ENCODE measurements at places on chromosomes 16 and 17.
A peak's percentile ranks its signal among the peaks of the same experiment; 100 is the strongest.

DNA sequence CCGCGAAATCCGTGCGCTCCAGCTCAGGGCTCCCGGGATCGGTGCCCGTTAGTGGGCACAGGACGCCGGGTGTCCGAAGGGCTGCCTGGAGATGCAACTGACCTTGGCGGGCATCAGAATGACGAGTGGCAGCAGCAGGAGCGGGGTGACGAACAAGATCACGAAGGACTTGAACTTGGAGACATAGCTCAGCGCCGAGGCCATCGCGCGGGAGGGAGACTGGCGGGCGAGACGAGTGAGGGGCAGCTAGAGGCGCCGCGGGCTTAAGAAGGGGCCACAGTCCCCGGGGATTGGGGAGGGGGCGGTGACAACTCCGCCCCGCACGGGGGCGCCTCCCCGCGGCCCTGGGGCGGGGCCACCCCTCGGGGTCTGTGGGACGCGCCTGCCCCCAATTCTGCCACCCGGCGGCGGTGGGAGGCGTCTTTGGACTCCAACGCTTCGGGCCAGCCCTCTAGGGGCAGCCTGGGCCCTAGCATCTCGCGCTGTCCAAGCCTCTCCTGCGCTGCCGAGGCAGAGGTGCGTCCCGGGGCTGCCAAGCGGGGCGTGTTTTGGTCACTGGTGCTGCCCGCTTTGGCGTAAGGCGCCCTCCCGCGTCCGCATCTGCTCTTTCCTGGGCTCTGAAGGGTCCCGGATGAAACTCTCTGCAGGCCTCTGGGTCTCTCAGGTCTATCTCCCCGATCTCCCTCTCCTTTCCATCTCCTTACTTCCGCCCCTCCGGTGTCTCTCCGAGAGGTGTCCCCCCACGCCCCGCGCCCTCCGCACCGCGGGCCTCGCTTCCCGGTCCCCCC lies at the start of gene SLC13A5:
Gene SLC13A5 (minus strand): TSS at position 240 of the 788 bp plus-strand sequence. CDS start 36 bp downstream, at position 204.
- DNase-seq = peak; percentile 62

GRCh38 chr16:80002261-80002660 lies 401.7 kb upstream of the MAF start:
- no peak for DNase-seq

DNA sequence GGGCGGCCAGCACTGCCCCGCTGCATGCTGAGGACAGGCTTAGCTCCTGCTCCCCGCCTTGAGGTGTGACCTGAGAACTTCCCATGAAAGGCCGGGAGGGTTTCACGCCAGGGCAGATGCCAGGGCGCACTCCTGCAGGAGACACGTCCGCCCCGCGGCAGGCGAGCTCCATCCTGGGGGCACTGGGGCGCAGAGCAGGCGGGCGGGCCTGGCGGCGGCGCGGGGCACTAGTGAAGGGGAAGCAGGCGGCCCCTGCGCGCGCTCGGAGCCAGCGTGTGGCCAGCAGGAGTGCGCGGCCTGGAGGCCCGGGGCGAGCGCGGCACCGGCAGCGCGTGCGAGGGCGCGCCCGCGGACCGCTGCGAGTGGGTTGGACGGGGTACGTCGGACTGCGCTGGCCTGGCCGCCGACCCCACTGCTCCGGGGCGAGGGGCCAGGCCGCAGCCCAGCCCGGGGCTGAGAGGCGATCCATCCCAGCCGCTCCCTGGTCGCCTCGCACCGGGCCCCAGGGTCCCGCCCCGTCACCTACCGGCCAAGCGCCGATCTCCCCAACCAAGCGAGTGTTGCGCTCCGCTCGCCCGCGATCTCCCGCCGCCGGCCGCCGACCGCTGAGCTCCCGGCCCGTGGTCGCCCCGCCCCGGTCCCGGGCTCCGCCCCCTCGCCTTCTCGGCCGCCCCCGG lies at the start of gene MAP3K14:
Gene MAP3K14 (minus strand): TSS at position 587 of the 677 bp plus-strand sequence. CDS start 26,275 bp downstream, outside the sequence.
- DNase-seq = peak; percentile 82

DNA sequence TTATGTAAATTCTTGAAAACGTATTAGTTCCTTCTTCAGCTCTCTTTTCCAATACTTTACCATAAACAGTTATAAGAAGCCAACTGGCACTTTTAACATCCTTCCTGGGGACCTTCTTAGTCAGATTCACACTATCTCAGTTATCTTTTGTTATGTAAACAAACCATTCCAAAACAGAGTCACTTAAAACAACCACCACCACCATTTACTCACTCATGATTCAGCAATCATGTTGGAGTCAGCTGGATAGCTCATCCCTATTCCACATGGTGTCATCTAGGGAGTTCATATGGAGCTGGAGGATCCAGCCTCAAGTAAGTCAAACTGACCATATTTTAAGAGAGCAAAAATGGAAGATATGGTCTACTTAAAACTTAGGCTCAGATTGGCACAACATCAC lies 240.3 kb upstream of the IRX3 start:
- DNase-seq = peak; percentile 42

- DNase-seq = no peak
These were observed at the start of gene CEMP1 for GRCh38 chr16:2531371-2531695. Gene CEMP1 (minus strand): TSS chr16:2531408. CDS start chr16:2531073, 335 bp downstream.

DNA sequence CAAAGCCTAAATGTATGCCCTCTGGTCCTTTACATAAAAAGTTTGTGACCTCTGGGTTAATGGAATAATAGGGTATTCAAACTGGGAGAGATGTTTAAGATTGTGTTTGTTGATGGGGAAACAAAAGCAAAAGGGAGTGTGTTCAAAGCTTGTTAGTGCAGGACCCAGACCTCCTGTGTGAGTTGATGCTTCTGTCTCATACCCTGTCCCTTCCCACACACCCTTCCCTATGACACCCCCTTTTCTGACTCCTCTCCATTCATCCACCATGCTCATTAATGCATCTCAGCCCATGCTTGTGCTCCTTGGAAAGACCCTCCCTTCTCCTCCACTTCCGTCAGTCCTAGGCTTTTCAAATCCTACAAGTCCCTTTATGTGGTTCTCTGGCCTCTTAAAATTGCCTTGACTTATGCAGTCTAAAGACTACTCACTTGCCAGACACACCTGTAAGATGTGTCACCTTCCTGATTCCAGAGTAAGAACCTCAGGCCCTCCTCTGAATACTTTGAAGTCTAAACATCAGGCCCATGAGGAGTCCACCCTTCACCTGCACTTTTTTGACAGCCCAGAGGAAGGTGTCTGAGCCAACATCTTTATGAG lies 128.0 kb upstream of the CACNG5 start:
- DNase-seq = no peak

DNA sequence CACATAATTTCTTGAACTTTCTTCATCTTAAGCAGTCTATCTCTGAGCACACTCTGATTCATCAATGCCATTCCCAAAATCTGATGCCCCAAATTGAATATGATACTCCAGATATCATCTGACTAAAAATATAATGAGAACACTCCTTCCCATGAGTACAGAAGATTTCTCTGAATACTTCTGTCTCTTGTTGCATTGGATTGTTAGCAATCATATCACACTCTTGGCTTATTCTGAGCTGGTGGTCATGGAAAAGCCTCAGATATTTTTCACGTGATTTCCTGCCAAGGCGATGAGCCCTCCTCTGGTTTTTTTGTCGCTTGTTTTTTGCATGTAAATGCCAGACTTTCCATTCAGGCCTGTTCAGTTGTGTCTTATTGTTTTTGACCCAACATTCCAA lies 87.2 kb downstream of the NOG start:
- no peak for DNase-seq

DNA sequence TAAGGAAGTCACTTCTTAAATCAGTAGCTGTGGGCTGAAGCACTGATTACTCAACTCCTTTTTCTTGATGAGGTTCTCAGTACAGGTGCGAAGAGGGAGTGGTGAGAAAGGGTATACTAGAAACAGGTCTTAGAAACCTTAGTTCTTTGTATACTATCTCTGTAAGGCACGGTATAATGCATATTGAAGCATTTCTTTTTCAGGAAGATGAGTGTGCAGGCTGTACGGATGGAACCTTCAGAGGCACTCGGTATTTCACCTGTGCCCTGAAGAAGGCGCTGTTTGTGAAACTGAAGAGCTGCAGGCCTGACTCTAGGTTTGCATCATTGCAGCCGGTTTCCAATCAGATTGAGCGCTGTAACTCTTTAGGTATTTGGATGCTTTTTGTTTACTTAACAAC lies 39.2 kb downstream of the CYLD start:
- DNase-seq = no peak

GRCh38 chr16:74298104-74298503 lies 1.5 kb downstream of the PSMD7 start:
- no peak for DNase-seq

DNA sequence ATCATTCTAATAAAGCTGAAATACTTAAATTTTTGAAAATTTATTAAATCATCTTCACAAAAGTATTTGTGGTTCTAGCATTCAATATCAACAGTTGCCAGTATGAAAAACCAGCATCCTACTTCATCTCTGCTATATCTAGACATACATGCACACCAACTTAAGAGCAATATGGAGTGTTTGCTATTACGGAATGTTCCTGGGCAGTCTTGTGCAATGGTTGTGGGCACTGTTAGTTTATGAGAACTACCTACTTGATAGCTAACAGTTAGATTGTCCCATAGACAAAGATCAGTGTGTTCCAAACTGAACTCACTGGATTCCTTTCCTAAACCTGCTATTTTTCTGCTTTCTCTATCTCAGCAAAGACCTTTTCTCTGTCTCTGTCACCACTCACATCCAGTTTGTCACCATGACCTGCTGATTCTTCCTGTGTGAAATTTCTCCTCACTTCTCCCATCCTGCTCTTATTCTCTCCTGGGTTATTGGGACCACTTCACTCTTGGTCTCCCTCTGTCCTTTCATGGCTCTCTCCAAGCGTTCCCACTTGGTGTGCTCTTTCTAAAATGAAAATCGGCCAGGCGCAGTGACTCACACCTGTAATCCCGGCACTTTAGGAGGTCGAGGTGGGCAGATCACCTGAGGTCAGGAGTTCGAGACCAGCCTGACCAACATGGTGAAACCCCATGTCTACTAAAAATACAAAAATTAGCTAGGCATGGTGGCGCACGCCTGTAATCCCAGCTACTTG lies 27.7 kb downstream of the CNTROB start:
- no peak for DNase-seq

DNA sequence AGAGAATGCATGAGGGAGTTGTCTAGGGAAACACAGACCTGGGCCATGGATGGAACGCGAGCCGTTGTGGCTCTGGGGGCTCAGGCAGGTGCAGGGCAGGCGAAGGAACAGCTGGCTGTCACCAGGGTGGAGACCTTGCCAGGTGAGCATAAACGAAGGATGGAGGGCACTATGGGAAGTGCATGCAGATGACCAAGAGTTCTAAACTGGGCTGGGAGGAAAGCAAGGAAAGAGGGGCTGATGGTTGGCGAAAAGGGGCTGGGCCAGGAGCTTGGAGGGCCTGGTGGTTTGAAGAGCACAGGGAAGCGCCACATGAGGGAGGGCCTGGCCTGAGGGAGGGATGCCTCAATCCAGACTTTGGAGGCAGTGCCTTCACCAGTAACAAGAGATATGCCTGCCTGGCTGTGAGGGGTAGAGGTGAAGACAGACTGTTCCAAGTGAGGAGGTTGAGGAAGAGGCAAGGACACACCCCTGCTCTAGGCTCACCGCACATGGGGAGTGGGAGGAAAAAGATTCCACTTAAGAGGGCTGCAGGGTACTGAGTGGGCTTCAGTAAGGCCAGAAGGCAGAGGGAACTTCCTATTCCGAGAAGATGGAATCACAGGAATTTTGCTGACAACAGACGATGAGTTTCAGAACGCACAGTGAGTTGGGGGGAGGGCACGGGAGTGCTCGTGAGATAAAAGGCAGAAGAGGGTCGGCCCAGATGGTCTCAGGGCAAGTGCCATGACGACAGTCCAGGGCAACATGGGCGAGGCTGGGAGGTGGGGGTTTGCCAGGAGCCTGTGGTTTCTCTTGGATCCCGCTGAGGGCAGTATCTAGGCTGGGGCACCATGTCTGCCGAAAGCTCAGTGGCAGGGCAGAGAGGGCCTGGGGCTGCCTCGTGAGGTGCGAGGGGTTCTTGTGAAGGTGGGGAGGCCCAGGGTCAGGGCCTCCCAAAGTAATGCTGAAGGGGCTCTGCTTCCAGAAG lies 20.6 kb downstream of the B9D1 start:
- peak; percentile 60 for DNase-seq

- DNase-seq = no peak
These were observed 8.8 kb upstream of the GJD3 start for GRCh38 chr17:40373324-40373723.

GRCh38 chr16:10040136-10041080 lies 141.8 kb downstream of the GRIN2A start:
- no peak for DNase-seq

GRCh38 chr17:64202683-64203344 lies 60.2 kb downstream of the TEX2 start:
- peak; percentile 79 for DNase-seq

GRCh38 chr17:59771093-59771492 lies 63.6 kb downstream of the VMP1 start:
- no peak for DNase-seq
